NCI-H82 (cell line): ENCODE measurements at places on chromosomes 7 and 10.

DNA sequence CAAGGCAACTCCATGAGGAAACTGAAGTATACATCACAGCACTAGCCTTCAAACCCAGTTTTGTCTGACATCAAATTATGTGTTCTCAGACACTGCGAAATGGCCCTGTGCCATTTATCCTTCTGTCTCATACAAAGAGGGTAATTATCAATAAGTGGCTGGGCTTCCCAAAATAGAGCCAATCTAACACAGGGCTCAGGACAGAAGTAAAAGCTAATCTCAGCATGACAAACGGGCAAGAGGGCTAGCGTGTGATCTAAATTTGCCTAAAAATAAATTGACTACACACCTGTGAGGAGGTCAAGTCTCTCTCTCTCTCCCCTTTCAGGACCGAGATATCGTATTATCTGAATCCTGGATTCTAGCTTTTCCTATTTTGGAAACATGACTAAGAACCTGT is 67.2 kb downstream of the DGKB start:
- no peak for DNase-seq

DNA sequence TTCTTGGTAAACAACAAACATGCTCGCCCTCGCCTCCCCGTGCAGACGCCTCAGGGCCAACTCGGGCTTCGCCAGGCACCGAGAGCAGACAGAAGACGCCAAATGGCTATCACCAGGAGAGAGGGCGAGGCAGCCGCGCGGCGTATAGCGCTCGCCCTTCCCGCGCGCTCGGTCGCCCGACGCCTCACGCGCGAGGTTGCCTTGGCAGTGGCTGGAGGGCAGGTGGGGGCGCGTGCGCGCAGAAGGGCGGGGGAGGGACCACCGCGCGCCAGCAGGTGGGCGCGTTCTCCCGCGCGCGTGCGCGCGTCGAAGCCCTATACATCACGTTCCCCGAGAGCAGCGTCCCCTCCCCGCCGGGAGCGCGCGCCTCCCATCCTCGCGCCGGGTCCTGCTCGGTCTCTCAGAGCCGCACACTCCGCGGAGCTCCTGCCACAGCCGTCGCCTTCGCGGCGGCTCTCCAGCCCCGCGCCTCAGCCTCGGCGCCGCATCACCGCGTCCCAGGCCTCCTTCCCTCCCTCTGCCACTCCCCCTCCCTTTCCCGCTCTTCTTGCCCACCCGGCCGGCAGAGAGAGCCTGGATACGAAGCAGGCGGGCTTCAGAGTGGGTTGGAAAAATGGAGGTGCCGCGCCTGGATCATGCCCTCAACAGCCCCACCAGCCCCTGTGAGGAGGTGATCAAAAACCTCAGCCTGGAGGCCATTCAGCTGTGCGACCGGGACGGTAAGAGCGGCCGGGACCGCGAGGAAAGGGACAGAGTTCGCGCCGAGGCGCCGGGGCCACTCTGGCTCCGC is at the start of gene PHYHIPL:
TSS of gene PHYHIPL (plus strand) at position 403 of the 790 bp plus-strand sequence. CDS start at position 614, 211 bp downstream.
- DNase-seq, result peak; percentile 93

DNA sequence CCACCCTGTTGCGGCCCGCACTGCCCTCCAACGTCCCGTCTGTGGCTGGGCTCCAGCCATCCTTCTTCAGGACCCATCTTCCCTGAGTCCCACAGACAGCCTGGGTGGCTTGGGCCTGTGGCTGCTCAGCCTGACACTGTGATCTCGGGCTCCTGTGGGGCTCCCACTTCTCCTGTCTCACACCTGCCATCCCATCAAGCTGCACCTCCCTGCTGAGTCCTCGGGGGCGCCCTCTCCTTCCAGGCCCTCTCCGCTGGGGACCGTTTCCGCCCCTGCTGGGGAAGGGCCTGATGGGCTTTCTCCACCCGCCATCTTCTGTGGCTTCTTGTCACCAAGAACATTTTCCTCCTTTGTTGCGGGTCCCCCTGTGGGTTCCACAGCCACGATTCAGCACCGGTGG is 173.8 kb upstream of the PPP2R2D start:
- DNase-seq, result no peak

- peak; percentile 69 for DNase-seq
Measured at GRCh38 chr7:32890010-32890792, 1.4 kb downstream of the KBTBD2 start.

GRCh38 chr7:38709123-38709522 is 78.0 kb upstream of the AMPH start:
- DNase-seq, result no peak

- DNase-seq, result peak; percentile 76
Measured at GRCh38 chr7:25389489-25390106, 161.3 kb upstream of the NPVF start.

DNA sequence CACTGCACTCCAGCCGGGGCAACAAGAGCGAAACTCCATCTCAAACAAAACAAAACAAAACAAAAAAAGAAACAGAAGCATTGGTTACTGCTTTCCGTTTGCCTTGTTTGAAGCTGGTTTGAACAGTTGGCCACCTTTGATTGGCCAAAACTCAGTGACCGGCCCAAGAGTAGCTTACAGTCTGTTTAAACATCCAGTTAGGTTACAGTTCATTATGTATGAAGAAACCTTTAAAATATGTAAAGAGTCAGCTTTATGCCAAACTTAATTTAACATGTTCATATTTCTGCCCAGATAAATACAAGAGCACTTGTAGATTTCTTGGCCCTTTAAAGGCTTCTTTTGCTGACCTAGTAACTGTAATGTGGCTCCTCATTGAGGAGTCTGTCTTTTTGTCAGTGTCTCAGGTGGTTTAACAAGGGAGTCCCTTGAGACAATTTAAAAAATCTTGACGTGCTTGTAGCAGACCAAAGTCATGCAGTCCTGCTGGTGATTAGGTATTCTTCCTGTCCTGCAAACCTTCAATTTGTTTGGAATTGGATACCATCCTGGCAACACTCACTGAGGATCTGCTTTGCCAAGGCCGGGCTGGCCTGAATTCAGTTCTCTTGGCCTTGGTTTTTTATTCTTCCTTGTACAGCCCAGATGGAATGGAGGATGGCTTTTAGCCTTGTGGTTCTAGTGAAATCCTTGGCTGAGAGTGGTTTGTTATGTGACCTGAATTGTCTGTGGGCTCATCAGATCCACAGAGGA is 128.9 kb downstream of the PLXDC2 start:
- no peak for DNase-seq

- DNase-seq, result no peak
Measured at GRCh38 chr7:55349121-55349520, 16.0 kb upstream of the LANCL2 start.

- DNase-seq, result no peak
Measured at GRCh38 chr10:89256340-89256739, 4.8 kb upstream of the LIPA start.

DNA sequence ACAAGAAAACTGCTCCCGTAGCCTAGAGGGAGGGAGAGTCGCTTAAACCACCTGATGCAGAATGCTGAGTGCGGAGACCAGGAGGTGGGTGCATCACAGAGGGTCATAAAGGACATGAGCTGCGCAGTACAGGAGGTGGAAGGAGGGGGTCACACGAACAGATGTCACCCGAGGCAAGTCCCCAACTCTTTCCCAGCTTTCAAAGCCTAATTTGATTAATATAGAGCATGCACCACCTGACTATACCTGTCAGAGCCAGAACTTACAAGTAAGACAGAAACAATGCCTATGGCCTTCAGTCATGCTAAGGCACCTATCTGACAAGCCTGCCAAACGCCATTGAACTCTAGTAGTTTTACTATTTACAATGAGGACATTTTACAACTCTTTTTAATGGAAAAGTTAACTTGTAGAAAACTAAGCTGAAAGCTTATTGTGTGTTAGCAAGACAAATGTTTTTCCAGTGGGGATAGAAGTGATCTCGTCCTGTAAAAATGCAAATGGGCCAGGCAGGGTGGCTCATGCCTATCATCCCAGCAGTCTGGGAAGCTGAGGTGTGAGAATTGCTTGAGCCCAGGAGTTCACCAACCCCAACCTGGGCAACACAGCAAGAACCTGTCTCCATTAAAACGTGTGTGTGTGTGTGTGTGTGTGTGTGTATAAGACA is 1.1 kb upstream of the VOPP1 start:
- DNase-seq, result peak; percentile 42

DNA sequence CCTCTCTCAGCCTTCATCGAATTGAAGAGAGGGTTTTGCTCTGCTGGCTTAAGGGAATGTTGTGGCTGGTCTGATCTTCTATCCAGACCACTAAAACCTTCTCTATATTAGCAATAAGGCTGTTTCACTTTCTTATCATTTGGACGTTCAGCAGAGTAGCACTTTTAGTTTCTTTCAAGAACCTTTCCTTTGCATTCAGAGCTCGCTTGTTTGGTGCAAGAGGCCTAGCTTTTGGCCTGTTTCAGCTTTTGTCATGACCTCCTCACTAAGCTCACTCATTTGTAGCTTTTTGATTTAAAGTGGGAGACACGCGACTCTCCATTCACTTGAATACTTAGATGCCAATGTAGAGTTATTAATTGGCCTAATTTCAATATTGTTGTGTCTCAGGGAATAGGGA is 3.9 kb downstream of the MPP7 start:
- DNase-seq, result no peak

- DNase-seq, result no peak
Measured at GRCh38 chr7:130393841-130394411, 13.6 kb downstream of the CPA1 start.

DNA sequence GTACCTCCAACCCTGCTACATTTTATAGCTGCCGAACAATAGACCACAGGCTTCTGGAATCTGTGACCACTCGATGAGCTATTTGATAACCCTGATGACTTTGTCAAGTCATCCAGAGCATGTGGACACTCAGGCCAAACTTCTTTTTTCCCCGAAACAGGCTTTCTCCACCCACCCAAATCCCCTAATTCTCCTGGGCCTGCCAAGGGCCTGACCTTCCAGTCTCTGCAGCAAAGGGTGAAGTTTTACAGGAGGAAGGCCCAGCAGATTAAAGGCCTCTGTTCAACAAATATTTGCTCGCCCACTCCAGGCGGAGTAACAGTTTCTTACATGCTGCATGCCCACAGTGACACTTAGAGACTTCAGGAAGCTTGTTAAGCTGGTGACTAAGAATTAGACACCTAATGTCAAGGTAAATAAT is 2.0 kb downstream of the JCAD start:
- DNase-seq, result peak; percentile 2

DNA sequence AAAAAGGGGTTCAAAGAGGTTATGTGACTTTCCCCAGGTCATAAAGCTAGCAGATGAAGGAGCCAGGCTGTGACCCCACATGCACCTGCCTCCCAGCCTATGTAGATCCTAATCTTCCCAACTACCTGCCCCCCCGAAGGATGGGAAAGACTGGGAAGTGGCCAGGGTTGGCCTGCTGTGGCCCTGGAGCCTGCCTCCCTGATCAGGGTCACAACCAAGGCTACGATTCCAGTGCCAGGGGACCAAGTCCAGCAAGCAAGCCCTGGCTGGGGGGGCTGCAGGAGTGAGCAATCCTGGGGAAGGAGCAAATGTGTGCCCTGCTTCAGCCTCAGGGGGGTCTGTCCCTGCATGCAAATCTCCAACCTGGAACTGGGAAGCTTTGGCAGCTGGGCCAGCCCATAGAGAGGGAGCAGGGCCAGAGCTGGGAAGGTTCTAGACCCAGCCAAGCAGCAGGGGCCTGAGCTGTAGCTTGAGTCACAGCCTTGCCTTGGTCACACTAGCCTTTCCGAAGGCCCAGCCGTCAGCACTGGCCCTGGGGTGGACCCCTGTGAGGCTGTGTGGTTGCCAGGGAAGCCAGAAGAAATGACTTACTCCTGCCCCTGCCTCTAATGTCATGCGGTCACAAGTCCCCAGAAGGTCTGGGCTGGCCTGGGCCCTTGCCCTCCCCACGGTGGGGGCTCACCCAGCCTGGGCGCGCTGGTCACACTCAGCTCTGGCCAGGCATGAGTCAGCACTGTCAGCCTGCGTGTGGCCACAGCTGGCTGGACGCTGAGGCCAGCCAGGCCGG is 96.4 kb upstream of the ZMIZ1 start:
- DNase-seq, result peak; percentile 48

DNA sequence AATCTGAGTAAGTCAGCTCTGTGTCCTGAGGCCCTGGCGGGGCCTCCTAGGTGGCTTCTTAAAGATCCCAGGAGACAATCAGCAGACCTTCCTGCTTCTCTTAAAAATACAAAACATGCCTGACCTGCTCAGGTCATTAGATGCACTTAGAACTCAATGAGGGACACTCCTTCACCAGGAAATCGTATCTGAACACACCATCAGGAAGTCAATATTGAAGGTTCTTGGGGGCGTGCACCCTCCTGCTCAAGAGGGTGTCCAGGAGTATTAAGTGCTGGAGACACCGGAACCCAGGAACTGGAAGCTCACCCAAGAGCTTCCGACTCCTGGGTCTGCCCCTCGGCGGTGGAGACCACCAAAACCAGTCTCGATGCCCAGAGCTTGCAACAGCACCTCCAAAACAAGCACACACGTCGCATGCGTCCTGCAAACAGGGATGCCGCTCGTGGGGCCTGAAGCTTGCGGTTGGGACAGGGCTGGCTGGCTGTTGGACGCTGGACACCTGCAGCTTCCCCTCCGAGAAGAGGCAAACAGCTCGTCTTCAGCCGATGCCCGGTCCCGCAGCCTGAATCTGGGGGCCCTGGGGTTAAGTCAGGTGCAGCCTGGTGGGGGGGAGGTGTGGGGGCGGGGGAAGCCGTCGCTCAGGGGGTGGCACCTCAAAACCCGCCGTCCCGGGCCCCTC is 803 bp downstream of the RAPGEF5 start:
- DNase-seq, result peak; percentile 62

DNA sequence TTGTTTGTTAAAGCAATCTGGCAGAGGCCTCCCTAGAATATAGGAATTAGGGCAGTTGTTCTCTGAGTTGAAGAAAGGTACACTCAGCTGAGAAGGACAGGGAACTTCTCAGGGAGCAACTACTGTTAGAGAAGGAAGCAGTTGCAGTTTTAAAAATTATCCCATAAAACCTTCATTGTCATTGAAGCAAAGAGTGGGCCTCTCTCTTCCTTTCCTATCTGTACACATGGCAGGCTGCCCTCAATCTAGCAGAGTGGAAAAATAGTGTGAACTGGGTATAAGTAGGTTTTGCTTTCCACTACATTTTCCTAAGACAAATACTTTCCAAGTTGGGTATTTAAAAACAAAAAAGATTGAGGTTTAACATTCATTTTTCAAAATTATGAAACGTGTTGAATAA is 236.7 kb upstream of the KLF14 start:
- DNase-seq, result no peak

DNA sequence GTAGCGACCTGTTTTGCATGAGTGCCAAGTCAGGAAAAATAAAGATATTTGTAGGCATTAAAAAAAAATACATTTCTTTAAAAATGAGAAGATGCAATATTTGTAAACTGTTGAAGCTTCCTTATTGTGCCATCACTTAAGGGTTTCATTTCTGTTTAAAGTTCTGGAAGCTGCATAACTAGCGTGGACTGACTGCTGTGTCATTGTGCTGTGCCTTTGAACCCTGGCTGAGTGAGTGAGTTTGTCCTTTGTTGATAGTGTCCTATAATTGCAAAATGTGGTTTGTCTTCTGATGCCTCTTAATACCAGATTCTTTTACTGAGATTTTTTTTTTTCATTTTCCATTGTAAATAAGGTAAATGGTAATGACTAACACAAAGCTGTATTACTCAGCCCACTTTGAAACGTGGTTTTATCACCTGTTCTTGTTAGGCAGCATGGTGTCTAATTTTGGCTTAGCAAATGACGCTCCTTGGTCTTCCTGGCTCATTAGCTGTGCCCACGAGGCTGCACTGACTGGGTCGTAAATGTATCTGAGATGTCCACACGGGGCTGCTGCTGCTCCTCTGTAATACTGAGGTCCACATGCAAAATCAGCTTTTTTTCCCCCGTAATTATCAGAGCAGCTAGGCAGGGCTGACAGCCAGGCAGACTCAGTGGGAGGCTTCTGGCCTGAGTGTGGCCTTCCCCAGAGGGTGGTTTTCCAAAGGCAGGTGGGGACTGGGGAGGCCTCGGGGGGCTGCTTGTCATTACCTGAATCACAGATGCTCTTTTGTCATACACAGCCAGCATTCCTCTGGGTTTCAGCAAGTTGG is 14.8 kb downstream of the ZSCAN25 start:
- DNase-seq, result no peak
